ENCODE measurements at places on chromosomes 2 and 18.

GRCh38 chr2:207771421-207771820, 1.7 kb upstream of the FZD5 start:
- no peak for DNase-seq

- DNase-seq = no peak
These were observed 3.3 kb upstream of the CERKL start for GRCh38 chr2:181660181-181660580.

- no peak for DNase-seq
These were observed 16.2 kb upstream of the SCG2 start for GRCh38 chr2:223618172-223619035.

DNA sequence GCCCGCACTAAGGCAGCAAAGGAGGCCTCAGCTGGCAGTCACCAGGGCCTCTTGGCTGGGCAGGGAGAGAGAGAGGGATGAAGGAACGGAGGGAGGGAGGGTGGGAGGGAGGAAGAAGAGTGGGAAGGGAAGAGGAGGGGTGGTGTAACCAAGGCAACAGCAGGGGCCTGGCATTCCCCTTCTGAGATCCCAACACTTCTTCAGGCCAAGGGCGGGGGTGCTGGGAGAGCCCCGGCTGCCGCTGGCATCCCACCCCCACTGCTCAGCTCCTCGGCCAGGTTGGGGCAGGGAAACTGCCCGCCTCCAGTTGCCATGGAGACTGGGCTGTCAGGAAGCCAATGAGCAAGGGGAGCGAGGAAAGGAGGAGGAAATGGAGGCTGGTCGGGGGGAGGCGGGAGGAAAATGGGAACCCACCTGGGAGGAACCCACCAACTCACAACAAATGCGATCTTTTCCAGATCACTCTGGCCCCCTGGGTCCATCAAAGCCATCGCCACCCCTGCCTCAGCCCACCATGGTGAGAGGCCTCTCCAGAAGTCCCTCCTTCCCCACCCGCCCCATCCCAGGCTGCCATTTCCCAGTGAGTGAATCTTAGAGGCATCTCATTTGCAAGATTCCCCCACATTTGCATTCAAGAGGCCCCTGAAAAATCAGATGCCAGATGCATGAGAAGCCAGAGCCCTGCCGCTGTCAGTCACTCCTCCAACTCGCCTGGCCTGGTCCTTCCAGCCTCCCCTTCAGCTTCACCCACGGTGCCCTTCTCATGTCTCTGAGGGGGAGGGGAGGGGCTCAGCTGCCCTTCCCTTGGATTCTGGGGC, 12.4 kb downstream of the SH2D6 start:
- DNase-seq = peak; percentile 93

GRCh38 chr2:194383401-194383800, 1273.6 kb upstream of the SLC39A10 start:
- peak; percentile 10 for DNase-seq

All from myocyte (in vitro differentiated cells).